ENCODE measurements at places on chromosomes 1 and 21.

GRCh38 chr1:191697556-191697955 is 460.7 kb upstream of the RGS18 start:
- DNase-seq: no peak

- DNase-seq: no peak
Measured at GRCh38 chr1:239764546-239764945, 327.1 kb upstream of the FMN2 start.

GRCh38 chr1:151211972-151212705 is 13.8 kb downstream of the PIP5K1A start:
- DNase-seq: peak; percentile 6

DNA sequence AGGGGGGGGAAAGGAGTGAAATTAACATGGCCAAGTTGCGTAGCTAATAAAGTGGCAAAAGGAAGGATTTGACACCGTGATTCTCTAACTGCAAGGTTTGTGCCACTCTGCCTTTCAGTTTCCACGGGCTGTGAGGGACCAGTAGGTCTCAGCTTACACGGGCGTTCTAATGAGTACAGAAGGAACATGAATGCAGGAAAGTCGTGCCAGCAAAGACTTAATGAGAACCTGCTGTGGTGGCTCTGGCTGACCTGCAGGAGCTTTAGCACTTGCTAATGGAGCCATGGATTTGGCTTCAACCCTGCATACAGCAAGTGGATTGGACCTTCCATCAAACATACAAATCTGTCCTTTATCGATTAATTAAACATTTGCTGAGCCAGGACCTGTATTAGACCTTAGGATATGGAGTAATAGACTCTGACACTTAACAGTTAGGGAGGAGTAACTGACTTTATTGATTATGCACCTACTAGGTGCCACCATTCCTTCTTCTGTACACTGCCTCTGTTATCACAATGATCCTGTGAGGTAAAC is 15.1 kb upstream of the PITHD1 start:
- no peak for DNase-seq

GRCh38 chr1:245168086-245168485 is 13.3 kb downstream of the KIF26B start:
- no peak for DNase-seq

- DNase-seq: no peak
Measured at GRCh38 chr1:85596947-85597346, 16.4 kb downstream of the CCN1 start.

DNA sequence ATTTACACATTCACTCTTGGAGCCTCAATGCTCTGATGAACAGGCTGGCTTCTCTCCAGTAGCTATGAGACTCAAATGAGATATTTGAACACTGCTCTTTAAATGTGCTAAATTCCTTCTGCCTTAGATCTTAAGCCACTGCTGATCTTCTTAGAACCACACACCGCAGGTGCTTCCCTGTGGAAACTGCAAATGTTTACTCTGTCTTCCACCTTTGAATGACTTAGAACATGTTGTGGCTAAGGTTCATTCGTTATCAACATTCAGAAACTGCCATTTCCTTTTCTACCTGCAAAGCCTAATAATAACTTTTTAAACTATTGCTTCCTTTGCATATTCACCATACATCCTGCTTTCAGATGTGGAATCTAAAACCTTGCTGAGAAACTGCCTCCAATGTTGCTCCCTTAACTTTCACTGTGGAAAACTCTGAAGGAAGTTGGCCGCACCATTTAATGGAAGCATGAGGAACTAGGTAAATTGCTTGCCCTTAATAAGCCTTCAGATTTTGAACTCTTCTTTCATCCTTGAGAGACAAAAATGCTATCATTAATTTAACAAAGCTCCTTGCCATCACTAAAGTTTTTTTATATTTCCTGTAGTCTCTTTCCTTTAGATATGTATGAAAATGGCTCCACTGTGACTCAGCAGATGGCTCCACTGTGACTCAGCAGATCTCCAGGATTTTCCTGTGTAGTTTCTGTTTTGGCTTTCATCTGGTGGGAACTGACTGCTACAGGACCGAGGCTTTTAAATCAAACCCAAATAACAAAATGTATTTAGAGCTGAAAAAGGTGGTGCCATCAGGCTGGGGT is 143.8 kb downstream of the TNFSF18 start:
- peak; percentile 44 for DNase-seq

DNA sequence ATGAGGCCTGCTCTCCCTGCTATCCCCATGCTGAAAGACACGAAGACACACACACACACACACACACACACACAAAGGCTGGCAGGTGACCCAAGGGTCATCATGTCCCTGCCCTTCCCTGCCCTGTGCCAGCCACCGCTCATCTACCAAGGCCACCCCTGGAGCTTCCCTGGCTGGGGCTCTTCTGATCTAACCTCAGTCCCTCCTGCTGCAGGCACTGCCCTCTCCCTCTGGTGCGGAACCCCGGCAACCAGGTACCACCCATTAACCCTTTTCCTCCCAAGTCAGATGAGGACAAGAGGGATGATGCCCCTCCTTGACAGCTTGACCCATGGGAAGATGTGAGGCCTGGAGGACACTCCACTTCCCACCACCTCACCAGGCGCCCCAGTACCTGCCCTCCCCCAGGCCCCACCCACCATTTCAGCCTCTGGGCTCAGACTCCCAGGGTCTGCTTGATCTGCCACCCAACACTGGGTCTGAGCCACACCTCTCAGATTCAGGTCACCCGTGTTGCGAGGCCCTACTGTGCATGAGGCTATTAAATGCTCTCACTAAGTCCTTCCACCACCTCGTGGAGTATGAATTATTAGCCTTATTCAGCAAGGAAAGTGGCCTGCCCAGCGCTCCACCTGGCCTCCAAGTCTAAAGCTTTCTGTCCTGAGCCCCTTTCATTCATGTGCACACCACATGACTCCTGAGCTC is 2.5 kb downstream of the SDC3 start:
- DNase-seq: no peak

GRCh38 chr1:40308036-40308727 is 8.9 kb downstream of the COL9A2 start:
- no peak for DNase-seq

All from CD4-positive, alpha-beta T cell treated with Interleukin-21 for 1 hour (primary cell).